ENCODE measurements at places on chromosomes 5 and 9.

DNA sequence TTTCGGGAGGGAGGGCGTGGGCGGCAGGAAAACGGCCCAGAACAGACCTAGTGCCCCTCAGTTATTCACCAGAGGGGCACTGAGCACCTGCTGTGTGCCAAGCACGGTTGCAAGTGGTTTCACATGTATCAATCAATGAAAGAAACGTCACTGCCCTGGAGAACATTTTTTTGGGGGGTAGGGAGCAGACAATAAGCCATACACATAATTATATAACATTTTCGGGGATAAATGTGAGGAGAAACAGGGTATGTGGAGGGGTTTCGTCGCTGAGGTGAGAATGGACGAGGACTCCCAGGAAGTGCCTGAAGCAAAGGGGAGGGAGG is 444 bp upstream of the ZNF354A start:
- no peak for DNase-seq

- DNase-seq: no peak
These were observed 3.0 kb upstream of the DNAJC21 start for GRCh38 chr5:34926318-34926888.

DNA sequence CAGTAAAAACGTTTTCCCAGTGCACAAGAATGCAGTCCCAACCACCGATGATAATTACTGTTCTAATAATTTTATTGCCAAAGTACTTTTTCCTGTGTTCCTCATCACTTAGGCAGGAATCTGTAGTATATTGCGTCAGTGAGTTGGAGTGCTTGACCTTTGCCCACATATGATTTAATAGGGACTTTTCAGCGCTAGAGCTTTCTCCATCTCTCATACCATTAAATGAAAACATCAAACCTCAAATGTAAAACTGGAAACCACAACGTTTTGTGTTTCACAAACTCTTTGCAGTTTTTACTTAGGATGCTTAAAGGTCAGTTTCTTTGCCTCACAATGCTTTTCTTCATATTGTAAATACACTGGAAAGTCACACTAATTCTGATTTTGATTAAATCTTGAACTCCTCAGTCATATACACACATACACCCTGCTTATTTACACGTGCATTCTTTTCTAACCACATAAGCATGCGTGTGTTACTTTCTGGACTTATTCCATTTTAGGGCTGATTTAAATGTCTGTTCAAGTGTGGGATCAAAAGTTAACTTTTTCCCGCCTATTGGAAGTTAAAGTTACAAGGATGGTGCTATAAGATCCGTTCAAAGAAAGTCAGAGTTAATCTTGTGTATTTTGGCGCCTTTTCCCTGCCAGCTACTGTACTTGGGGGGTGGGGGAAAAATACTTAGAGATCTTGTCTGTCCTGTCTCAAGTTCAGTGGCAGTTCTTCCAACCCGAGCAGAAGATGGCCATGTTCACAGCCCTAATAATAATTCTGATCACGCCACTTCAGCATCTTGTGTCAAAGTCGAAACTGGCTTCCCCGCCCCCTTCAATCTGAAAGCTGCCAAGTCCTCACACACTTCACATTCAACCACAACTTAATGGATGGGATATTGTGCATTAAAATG is 6.6 kb upstream of the NFIB start:
- DNase-seq: no peak

- no peak for DNase-seq
These were observed 126.2 kb upstream of the PCA3 start for GRCh38 chr9:76638001-76638400.

DNA sequence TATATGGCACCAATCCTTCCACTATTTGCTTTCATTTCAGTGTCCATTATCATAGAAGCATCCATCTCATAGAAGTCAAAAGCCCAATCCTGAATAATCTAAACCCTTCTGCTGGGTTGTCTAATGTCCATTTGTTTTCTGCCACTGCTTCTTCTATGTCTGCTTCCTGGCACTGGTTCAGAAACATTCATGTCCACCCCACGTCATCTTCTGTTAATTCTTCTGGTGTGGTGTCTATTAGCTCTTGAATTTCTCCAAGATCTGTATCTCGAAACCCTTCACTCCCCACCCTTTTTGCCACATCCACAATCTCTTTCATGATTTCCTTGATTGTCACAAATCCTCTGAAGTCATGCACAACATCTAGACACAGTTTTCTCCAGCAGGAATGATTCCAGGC is 23.2 kb upstream of the GOLGA1 start:
- no peak for DNase-seq

GRCh38 chr5:68547622-68548021 is 332.1 kb downstream of the PIK3R1 start:
- DNase-seq: no peak

DNA sequence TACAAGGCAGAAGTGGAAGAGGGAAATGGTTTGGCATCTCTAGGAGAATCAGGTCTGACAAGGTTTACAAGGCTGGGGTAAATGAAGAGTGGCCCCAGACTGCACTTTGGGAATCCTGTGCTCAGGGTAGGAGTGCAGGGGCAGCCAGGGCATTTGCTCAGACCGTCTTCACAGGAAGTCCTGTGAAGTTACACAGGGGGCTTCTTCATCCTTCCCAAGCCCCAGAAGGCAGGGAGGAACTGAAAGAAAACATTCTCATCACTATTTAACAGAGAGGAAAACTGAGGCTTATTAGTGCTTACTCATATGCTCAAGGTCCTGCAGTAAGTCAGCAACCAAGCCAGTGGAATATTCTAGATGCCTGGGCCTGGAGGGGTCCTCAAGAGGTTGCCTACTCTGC is 80.7 kb downstream of the NRG2 start:
- DNase-seq: no peak

DNA sequence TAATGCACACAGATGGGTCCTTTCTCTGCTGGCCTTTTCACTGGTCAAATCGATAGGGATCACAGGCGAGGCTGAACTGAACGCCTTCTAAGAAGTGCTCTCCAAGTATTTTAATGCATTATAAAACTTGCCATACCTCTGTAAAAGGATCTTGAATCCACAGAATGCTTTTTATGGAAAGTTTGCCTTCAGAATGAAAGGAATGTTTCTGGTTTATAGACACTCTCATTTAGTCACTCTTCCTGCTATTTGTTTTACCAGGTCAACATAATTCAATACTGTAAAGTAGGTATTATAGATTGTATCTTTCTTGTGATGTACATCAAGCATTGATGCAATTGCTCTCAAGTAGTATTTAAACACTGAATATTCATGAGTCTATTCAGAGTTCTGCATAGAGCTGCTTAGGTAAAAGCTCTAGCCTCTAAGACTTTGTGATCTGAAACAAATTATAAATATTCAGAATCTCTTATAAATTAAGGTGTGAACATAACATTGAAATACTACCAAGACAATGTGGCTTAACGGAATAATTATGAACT is 308.4 kb downstream of the ISL1 start:
- DNase-seq: no peak

GRCh38 chr5:122846051-122846550 is 688 bp downstream of the SNX24 start:
- no peak for DNase-seq

DNA sequence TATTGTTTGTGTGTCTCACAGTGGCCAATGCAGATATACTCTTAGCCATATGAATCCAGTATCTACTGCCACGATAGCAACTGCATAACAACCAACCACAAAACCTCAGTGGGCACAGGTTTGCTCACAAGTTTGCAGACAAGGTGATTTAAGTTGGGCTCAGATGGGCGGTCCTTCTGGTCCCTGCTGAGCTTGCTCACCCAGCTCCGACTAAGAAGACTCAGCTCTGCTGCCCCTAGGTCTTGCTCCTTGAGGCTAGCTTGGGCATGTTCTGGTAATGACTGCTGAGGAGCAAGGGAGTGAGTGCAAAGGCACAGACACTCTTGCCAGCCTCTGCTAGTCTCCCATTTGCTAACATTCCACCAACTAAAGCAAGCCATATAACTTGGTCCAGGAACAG is 52.6 kb downstream of the MTX3 start:
- DNase-seq: no peak

DNA sequence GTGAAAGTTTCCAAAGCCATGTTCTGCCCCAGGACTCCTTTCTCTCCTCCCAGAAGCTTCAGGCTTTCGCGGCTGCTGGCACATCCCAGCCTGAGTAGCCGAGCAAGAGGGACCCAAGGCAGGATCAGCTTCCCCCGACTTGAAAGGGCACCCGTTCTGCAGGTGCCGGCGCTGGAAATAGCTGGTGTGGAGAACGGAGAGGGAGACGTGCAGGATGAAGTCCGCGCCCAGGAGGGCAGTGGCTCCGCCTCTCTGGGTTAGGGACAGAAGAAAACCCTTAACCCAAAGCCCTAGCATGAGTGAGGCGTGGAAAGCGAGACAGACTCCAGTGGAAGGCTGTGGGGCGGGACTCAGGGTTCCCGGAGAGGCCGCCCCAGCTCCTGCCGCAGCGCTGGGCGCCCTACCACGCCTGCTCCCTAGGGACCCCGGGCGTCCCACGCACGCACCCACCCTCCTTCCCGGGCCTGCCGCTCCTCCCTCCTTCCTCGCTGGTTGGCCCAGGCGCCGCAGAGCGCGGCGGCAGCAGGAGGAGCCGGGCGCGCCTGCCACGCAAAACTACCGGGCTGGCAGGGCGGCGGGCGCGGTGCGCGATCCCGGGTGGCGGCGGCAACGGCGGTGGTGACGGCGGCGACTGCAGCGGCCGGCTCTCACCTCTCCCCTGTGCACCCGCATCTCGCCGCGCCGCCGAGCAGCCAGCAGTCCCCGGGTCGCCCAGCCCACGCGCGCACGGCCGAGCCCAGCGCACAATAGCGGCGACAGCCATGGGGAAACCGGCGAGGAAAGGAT is at the start of gene SLC1A1:
Gene SLC1A1 (plus strand): TSS at position 550 of the 786 bp plus-strand sequence. CDS start 212 bp downstream, at position 762.
- DNase-seq: peak; percentile 53

Measured in activated T-cell treated with anti-CD3 and anti-CD28 coated beads, Interleukin-2, amount 50 U/mL, for 24 hours (primary cell).